ENCODE measurements at places on chromosomes 5 and 9.

- DNase-seq: no peak
These were observed 110.2 kb downstream of the DAPK1 start for GRCh38 chr9:87607859-87608258.

DNA sequence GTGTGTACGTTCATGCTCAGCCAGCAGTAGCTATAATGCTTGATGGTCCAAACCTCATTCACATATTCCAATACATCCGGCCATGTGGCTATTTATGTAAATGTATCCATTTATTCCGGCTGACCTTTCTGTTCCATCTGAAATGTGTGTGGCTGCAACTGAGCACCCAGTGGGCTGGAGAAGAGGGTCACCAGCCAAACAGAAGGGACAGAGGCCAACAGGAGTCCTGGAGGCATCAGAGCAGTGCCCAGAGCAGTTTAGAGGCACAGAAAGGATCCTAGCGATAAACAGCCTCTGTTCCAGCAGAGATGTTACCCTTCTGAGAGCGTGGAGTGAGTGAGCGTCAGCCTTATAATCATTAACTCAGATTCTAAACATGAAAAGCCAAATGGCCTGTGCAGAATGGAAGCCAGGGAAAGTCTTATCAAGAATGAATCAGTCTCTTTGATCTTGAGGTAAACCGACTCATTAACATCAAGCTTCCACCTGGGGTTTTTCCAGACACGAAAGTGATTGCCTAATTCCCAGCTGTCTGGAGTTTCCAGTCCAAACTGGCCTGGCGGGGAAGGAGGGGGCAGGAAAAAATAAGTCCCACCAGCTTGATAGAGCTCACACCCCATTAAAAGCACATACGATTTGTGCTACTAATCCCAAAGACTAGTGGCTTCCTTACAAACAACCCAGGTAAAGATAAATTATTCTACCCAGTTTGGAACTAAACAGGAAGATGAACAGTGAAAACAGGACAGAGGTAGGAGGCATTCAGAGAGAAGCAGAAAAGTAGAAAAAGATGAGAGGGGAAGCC, 55.7 kb downstream of the SUSD1 start:
- peak; percentile 85 for DNase-seq

DNA sequence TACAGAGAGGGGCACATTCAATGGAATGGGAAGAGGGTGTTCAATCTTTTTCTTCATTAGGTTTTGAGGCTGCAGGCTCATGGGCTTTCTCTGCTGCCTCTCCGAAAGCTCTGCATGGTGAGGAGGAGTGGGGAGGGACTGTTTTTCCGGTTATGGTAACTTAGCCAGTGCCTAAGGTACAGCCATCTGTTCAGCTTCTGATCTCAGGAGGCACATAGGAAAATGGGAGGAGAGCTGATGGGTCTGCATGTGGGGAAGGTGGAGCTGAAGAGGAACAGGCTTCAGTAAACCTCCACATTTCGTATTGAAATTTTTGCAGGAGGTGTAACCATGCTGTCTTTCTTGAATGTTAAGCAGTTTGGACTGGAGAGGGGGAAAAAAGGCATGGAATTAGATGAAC, 1020.4 kb upstream of the WWC1 start:
- no peak for DNase-seq

DNA sequence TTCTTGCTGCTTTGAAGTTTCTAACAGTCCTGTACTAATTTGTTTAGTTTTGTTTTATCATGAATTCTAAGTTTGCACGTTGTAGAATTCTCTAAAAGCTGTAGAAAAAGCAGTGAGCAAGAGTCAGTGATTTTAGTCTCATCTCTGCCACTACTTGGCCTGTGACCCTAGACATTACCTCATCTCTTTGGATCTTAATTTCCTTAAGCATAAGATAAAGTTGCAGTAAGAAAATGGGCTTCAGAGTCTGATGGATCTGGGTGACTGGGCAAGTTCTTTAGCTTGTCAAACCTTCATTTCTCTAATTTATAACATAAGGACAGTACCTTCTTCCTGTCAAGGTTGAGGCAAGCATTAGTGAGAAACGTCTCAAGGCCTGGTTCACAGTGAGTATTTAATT, 247.9 kb downstream of the DMRT2 start:
- DNase-seq: no peak

DNA sequence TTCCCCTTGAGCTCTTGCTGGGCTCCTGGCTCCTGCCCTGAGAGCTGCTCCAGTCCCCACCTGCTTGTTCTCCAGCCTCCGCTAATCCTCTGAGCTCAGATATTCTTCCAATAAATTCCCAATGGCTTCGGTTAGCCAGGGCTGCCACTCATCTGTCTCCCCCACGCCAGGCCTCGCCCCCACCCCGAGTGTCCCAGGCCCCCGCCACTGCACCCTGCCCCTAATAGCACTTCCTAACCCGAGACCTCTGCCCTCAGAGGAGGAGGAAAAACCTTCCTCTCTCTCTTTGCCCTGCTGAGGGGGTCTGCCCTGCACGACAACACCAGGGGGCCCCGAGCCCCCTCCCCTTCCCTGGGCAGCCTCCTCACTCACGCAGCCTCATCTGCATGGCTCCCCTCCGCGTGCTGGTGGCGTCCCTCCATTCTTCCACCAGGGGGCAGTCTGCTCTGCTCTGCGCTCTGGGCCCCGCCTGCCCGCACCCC, 5.4 kb upstream of the LCN15 start:
- no peak for DNase-seq

DNA sequence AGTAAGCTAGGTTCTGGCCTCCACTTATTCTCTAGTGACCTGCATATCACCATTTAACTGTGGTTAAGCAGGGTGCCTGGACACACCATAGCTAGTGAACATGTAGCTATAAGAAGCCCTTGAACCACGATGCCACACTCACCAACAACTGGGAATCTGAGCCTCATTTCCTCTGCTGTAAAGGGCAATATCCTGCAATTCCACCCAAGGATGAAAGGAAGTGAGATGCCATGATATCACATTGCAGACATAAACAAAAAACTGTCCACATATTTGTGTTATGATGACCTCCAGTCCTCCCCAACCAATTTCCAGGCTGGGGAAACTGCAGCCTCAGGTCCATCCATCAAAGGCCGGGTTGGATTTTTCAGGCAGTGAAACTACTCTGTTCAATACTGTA, 10.4 kb downstream of the TNIP1 start:
- no peak for DNase-seq

- peak; percentile 84 for DNase-seq
These were observed 38.3 kb upstream of the DAB2IP start for GRCh38 chr9:121613009-121613752.

DNA sequence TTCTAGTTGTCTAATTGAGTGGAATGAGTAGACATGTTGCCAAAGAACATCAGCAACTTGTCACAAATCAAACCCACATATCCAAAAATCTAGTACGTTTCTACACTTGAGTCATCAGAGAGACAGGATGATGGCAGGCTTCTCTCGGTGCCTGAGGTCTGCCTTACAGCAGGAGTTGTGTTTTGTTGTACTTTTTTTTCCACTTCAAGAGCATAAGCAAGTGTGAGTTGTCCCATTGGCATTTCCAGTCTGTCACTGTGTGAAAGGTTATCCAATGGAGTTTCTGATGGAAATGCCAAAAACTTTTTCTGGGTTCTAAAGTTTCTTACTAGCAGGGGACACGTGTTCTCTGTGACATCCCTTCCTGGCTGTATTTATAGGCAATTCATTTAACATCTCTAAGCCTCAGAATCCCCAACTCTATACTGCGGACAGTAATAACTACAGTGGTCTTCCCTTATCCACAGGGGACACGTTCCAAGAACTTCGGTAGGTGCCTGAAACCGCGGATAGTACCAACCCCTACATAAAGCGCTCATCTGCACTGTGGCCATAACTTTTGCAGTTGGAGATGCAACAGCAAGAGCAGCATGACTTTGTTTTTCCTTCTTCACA, 246.5 kb downstream of the SYK start:
- no peak for DNase-seq

GRCh38 chr9:16191691-16192402, 639.0 kb downstream of the CCDC171 start:
- DNase-seq: peak; percentile 85

DNA sequence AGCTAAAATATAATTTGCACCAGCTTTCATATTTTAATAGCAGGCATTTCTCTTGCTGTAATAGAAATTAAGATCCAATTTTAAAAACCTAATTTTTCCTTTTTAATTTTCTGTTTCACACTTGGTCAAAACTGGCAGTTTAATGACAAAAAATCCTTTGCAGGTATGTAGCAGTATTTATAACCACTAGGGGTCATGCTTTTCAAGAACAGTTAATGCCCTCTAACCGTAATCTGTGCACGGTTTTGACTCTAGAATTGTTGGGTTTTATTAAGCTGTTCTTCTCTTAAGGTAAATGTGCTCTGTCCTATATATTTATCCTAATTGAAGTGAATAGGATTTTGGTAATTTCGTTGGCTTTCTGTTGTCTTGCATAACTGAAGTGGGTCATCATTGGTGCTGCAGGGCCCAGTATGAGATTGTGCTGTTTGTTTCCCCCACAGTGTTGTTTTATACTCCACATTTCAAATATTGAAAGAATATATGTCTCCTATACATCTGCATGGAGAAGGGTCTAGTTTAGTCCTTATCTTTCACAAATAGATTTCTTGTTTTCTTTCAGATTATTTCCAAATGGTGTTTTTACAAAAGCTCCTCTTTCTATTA, 107.4 kb downstream of the SCAMP1 start:
- no peak for DNase-seq

DNA sequence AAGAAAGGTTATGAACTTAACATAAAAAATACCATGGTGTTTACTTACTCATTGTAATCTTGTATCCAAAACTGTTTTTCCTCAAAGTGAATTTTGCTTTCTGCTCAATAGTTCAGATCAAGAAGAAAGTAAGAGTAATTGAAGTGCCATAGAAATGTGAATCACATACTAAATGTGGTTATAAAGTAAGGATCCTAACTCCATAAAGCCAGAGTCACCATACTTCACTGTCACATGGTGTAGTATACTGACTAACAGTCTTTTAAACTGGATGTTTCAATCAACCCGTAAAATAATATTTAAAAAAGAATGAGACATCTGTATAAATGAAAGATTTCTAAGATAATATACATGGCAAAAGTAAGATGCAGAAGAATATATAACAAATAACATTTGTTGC, 72.1 kb downstream of the NIPBL start:
- DNase-seq: no peak

- DNase-seq: peak; percentile 39
These were observed 30.5 kb upstream of the MED10 start for GRCh38 chr5:6408627-6409446.

DNA sequence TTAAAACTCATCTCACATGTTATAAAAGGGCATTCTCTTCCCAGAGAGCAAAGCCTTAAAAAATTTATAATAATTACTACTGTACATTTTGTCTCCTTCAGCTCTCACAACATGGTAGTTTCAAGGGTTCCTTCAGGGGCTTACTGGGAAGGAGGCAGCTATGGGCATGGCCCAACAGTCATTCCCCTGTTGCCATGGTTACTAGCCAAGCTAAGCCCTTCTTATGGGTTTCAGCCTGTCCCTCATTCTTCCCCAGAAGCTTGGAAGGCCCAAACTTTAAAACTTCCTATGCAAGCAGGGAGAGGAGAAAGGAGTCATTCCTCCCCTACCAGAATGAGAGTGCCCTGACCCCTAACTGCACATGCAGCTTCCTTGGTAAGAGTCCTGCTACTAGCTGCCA, 82.2 kb upstream of the CNTLN start:
- no peak for DNase-seq

- DNase-seq: no peak
These were observed 560.6 kb downstream of the PRR16 start for GRCh38 chr5:121024416-121025311.

GRCh38 chr5:151570058-151570457, 21.1 kb downstream of the FAT2 start:
- DNase-seq: peak; percentile 90

GRCh38 chr5:76514292-76514691, 108.9 kb downstream of the F2RL2 start:
- peak; percentile 97 for DNase-seq

- DNase-seq: no peak
These were observed 9.7 kb upstream of the CTNNA1 start for GRCh38 chr5:138743484-138743883.
